ENCODE measurements at places on chromosomes 1 and 21.

GRCh38 chr1:23177438-23178380 lies 9.1 kb upstream of the LUZP1 start:
- DNase-seq = no peak

DNA sequence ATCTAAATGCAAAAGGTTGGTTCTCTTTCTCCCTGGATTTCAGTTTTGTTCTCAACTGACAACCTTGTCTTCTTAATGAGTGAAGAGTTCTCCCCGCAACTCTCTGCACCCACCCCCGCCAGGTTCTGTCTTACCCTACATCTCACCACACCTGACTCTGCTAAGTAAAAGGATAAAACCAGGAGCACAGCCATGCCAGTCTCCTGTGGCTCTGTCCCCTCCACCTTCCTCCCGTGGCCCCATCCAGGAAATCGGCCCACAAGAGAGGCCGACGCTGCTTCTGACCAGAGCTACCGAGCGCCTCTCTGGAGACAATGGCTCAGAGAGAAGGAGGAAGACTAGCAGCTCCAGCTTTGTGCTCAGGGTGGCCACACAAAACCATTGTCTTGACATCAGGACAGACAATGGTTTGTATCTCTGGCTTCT lies 72.2 kb downstream of the PLEKHA6 start:
- no peak for DNase-seq

DNA sequence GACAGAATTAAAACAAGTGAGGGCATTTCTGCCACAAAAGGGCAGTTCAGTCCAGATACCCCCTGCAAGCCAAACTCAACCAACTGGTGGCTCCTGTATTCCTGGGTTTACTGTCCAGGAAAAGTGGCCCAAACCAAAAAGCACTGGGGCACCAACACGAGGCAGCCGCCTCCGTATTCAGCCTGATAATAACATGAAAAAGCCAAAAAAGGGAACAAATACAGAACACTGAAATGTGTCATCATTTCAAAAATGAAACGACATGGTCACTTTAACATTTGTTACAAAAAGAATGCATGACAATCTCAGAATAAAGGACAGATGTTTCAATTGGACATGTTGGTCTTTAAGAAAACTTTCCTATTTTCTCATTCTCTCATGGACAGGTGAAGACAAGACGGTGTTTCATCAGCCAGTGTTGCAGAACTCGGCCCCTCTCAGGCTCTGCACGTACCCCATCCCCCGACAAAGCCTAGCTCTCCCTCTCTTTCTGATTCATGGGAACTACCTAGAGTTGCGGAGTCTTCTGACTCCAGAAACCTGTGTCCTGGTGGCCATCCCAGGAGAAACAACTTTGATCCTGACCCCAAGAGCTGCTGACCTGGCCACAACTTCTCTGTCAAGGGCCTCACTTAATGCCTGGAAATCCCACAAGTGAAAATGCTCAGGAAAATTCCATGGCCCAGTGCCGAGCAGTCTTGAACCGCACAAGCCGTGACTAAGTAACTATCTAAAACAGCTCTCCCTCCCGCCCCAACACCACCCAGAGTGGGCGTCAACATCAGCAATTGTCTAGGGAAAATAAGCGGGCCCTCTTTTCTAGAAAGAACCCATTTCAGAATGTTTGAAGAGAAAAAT lies 27.1 kb downstream of the ZBTB17 start:
- no peak for DNase-seq

- DNase-seq = no peak
These were observed 5.5 kb upstream of the ST6GALNAC3 start for GRCh38 chr1:76068953-76069561.

DNA sequence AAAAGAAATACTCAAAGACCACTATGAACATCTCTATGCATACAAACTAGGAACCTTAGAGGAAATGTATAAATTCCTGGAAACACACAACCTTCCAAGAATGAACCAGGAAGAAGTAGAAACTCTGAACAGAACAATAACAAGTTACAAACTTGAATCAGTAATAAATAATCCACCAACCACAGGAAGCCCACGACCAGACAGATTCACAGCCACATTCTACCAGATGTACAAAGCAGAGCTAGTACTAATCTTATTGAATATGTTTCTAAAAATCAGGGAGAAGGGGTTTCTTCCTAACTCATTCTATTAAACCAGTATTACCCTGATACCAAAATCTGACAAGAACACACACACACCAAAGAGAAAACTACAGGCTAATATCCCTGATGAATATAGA lies 263.8 kb downstream of the NCAM2 start:
- DNase-seq = no peak

DNA sequence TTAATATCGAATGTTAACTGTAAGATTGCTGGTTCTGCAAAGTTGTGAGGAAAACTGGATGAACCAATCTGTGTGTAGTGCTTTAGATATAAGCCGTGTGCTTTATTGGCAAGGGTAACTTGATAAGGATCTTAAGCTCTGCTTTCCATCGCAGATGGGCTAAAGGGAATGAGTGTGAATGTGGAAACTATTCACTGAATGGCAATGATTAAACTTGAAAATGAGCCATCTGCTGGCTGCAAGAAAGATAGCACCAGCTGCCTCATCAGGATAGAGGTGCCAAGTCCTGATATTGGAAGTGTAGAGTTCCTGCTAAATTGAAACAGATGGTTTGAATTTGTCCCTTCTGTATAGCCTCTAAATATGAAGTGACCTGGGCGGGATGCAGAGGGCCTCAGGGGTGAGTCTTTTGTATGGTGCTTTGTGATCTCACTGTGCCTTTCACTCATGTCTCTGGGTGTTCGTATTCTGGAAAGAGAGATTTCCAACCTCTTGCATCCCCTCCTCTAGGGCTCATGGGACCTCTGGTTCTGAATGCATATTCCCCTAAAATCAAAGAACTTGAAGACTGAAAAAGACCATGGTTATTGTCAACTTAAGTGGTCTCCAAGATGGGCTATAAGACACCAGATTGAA lies 9.2 kb downstream of the FCRL3 start:
- no peak for DNase-seq

- DNase-seq = no peak
These were observed 725.4 kb upstream of the RGS18 start for GRCh38 chr1:191432817-191433216.

GRCh38 chr1:63721531-63722189 lies 52.2 kb upstream of the ROR1 start:
- no peak for DNase-seq

- DNase-seq = no peak
These were observed 46.5 kb upstream of the PARP1 start for GRCh38 chr1:226454349-226454748.

DNA sequence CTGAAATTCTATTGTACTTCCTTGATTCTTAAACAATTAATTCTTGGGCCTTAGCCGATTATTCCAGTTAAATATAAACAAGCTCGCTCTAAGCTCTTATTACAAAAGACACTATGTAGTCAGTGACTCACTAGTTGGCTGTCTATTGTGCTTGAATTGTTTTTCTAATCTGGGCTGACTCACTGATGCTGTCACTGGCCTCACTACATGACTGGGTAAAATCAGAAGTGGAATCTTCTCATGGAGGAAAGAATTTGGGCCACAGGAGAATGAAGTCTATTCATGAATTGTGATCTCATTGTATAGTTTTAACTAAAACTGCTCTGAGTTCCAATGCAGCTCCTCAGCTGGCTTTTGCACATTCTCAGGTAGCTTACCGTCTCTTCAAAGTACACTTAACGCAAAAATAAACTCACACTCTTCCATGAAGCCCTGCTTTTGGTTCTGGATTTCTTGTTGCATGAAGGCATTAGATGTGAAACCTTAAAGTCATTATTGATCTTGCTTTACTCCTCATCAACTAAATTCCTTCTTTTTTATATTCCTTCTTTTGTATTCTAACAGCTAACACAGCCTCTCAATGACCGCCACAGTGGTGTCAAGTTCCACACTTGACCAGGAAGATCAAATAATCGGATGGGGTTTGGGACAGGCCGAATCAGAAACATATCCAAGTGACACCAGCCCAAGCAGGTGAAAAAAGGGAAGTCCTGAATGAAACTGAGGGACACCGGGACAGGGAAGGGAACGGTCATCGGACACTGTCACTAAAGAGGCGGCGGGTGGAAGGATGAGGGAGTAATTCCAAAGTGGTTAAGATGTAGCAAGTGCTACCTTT lies 80.9 kb upstream of the LBR start:
- peak; percentile 76 for DNase-seq

GRCh38 chr1:38456531-38456876 lies 403.1 kb downstream of the RRAGC start:
- DNase-seq = no peak

GRCh38 chr1:84436876-84437655 lies 38.8 kb downstream of the DNASE2B start:
- DNase-seq = no peak

- DNase-seq = no peak
These were observed 188.0 kb downstream of the RERE start for GRCh38 chr1:8629241-8630091.

DNA sequence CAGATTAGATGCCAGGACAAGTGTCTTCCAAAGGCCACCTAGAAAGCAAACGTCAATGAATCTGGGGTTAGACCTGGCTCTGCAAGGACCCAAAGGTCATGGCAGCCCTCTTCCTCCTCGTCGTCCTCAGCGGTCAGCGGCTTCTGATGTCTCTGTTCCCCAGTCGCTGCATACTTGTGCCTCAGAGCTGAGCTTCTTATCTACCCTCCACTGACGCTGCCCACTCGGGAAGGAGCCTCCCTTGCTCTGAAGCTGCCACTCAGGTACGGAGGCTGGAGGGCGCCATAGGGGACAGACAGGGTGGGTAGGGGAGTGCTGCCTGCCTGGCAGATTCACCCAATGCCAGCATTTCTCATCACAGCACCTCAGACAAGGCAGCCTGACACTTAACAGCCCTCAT lies 11.4 kb upstream of the UMODL1 start:
- no peak for DNase-seq

GRCh38 chr1:171345536-171345935 lies 31.6 kb downstream of the FMO4 start:
- DNase-seq = no peak

GRCh38 chr1:74422421-74423292 lies 89.8 kb downstream of the LRRC53 start:
- no peak for DNase-seq

Data from SHP77 treated with DMSO at 0.1 percent for 48 hours (cell line).